ENCODE measurements at places on chromosomes 6 and 20. TPM values are rescaled to one million over a fixed set of nuclear protein-coding genes. Genes with fewer than 3 reads are reported as not detected.
A peak's percentile ranks its signal among the peaks of the same experiment; 100 is the strongest.

PRPH2 gene
- total RNA-seq: 6.6 TPM

DNA sequence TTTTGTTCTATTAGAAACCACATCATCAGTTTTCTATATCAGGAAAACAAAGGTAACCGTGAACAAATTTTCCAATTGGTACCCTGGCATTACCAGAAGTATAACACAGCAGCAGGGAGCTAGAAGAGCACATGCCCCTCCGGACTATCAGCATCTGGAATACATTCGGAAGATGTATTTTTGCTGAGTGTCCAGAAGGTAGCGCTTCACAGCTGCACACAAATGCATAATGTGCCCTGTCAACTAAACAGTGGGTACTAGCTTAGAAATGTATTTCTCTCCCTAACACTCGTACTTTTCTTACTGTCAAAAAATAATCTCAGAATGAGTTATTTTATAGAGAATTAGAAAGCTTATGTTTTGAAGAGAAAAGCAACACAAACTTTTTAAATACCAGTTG, 77.6 kb downstream of the HUS1B start:
- no peak for DNase-seq
- H3K27ac ChIP-seq: no peak overlapping the region
- H3K4me1 ChIP-seq: no peaks in the 10 kb centered on the region
- no peaks in the 10 kb centered on the region for H3K36me3 ChIP-seq

GRCh38 chr6:136520517-136520916, 29.7 kb downstream of the MAP7 start:
- H3K36me3 ChIP-seq: no peaks in the 10 kb centered on the region
- no peak for DNase-seq
- no peak overlapping the region for H3K4me3 ChIP-seq
- no peaks in the 10 kb centered on the region for H3K27me3 ChIP-seq
- H3K4me1 ChIP-seq: no peaks in the 10 kb centered on the region

GRCh38 chr6:20661721-20662120, 127.5 kb downstream of the CDKAL1 start:
- no peak overlapping the region for H3K4me3 ChIP-seq
- DNase-seq: no peak
- no peak overlapping the region for H3K27ac ChIP-seq
- no peaks in the 10 kb centered on the region for H3K36me3 ChIP-seq

TGM3 gene
- 2.6 TPM for total RNA-seq

- no peaks in the 10 kb centered on the region for H3K4me1 ChIP-seq
- no peaks in the 10 kb centered on the region for H3K36me3 ChIP-seq
- H3K27ac ChIP-seq: no peak overlapping the region
- H3K27me3 ChIP-seq: no peaks in the 10 kb centered on the region
- no peak for DNase-seq
These were observed 129.3 kb upstream of the SYNCRIP start for GRCh38 chr6:85771925-85772430.

GRCh38 chr6:161141173-161141572, 132.7 kb downstream of the AGPAT4 start:
- H3K36me3 ChIP-seq: no peaks in the 10 kb centered on the region
- H3K27ac ChIP-seq: no peak overlapping the region
- H3K4me1 ChIP-seq: no peaks in the 10 kb centered on the region

DNA sequence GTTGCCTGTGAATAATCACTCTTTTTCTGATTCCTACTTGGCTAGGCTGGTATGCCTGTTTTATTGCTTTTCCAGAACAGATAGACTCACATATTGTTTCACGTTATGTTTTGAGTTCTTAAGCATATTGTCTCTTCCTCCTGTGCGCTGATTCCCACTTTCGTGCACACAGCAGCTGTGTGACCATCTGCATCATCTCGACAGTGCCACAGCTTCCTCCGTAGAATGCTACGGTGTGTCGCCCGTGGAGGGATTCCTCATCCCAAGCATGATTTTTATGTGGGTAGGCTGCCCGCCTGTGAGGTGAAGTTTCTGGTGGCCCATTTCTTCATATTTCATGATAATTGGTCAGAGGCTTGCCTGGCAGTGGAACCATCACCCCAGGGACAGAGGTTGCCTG, 31.8 kb downstream of the PLCB4 start:
- H3K36me3 ChIP-seq: no peaks in the 10 kb centered on the region
- no peak overlapping the region for H3K4me3 ChIP-seq
- H3K27ac ChIP-seq: no peak overlapping the region
- DNase-seq: no peak
- H3K27me3 ChIP-seq: no peaks in the 10 kb centered on the region

DNA sequence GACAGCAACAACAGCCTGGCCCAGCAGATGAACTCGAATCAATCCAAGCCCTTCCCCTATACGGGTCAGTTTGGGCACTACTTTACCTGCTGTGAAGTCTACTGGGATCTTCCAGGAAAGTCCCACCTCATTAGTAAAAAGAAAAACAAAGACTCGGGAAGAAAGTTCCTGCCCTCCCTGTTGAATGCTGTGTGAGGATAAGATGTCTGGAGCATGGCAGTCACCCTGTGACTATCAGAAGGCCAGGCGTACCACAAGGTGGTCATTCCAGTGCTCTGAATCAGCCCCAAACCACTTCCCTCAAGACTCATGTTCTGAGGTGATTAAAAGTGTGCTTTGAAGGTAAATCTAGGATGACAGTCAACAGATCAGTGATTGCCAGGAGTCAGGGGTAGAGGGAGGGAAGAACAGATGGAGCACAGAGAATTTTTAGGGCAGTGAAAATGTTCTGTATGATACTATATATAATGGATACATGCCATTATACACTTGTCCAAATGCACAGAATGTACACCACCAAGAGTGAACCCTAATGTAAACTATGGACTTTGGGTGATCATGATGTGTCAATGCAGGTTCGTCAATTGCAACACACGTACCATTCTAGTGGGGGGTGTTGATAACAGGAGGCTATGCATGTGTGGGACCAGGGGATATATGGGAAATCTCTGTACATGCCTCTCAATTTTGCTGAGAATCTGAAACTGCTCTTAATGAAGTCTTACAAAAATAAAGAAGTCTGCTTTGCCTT, 14.7 kb downstream of the FKBP1A start:
- DNase-seq: no peak
- no peaks in the 10 kb centered on the region for H3K27me3 ChIP-seq
- H3K36me3 ChIP-seq: no peaks in the 10 kb centered on the region
- no peak overlapping the region for H3K27ac ChIP-seq
- peaks cover 16% of the 10 kb centered on the region for H3K4me1 ChIP-seq

GRCh38 chr6:33585403-33586107, 5.5 kb upstream of the BAK1 start:
- no peaks in the 10 kb centered on the region for H3K36me3 ChIP-seq
- no peak overlapping the region for H3K27ac ChIP-seq
- DNase-seq: peak; percentile 93
- no peaks in the 10 kb centered on the region for H3K27me3 ChIP-seq
- H3K4me3 ChIP-seq: no peak overlapping the region
- H3K4me1 ChIP-seq: peaks cover 26% of the 10 kb centered on the region

GRCh38 chr20:62624719-62625453, 17.4 kb upstream of the SLCO4A1 start:
- no peak overlapping the region for H3K4me3 ChIP-seq
- H3K4me1 ChIP-seq: peaks cover 20% of the 10 kb centered on the region
- no peaks in the 10 kb centered on the region for H3K27me3 ChIP-seq
- H3K36me3 ChIP-seq: no peaks in the 10 kb centered on the region
- DNase-seq: peak; percentile 68
- H3K27ac ChIP-seq: peak overlapping the region; percentile 94

LKAAEAR1 gene
- total RNA-seq: 89.9 TPM

UST gene
- 14.9 TPM for total RNA-seq

DNA sequence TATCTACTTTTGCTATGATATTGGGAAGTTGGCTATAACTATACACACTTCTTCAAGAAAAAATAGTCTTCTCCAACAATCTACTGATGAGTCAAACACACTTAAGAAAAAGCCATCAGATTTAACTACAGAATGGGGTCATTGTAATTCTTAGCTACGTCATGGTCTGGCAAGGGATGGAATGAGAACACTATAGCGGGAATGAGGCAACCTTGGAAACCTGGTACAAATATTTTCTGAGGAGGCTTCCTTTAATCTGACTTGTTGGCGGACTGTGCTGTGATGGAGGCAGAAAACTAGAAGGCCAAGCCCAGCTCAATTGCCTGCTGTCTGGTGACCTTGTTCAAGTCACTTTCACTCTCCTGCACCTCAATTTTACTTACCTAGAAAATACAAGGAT, 586.8 kb upstream of the JAG1 start:
- no peaks in the 10 kb centered on the region for H3K36me3 ChIP-seq
- H3K4me1 ChIP-seq: no peaks in the 10 kb centered on the region
- H3K27ac ChIP-seq: no peak overlapping the region
- no peaks in the 10 kb centered on the region for H3K27me3 ChIP-seq

GRCh38 chr6:46411456-46412197, 79.6 kb downstream of the RCAN2 start:
- no peak overlapping the region for H3K27ac ChIP-seq
- no peaks in the 10 kb centered on the region for H3K36me3 ChIP-seq
- DNase-seq: no peak
- peaks cover 8% of the 10 kb centered on the region for H3K4me1 ChIP-seq

IL17F gene
- not detected for total RNA-seq

TBXT gene
- 1.2 TPM for total RNA-seq

DNA sequence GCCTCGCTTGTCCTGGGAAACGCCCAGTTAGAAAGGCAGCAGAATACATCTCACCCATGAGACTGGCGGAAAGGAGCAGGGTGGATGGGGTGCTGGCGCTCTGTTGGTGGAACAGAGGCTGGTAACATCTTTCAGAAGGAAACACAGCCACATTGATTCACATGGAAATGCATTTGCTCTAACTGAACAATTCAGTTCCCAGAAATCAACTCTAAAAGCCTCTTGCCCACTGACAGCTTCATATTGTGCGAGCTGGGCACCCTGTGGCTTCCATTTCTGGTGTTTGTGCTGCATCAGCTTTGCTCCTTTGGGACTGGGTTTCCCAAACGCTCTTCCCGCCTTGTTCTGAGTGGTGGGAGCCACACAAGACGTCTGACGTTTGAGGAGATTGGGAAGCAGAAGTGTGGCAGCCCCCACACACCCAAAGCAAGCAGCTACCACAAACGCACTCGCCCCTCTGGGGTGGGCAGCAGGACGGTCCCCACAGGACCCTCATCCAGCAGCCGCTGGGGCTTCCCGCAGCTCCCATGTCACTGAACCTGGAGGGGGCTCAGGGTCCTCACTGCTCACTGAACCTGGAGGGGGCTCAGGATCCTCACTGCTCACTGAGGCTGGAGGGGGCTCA, 229.5 kb downstream of the ERMARD start:
- H3K27me3 ChIP-seq: no peaks in the 10 kb centered on the region
- H3K27ac ChIP-seq: no peak overlapping the region
- no peak for DNase-seq
- no peaks in the 10 kb centered on the region for H3K36me3 ChIP-seq

BPIFA1 gene
- total RNA-seq: not detected

HLA-DMB gene
- 4.9 TPM for total RNA-seq

DNA sequence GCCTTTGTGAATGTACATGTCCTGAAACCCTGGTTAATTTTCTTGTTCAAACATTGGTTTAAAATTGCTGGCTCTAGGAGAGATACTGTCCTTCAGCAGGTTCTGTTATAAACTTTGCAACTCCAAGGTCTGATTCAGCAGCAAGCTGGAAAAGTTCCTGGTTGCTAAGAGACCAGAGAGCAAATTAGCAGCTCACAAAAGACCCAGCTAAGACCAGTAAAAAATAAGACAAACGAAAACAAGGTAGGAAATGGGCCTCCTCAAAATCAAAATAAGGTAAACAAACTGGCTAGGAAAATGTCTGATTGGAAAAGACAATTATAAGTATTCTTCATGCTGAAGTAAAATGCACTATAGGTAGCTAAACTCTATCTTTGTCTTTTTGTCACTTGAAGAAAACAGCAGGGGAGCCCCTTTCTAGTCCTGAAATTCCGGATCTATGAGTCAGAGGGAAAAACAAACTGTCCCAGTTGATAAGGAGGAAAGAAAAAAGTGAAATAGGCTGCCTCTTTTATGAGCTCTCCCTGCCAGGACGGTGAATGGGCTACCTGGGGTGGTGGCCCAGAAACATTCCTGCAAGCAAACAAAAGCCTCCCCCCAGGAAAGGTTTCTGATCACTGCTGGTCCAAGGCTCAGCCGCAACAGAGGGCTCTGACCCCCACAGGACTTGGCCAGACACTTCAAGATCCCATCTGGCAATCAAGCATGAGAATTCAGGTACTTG, 41.6 kb downstream of the UNC5CL start:
- peak overlapping the region; percentile 29 for H3K27ac ChIP-seq
- no peaks in the 10 kb centered on the region for H3K36me3 ChIP-seq
- H3K27me3 ChIP-seq: no peaks in the 10 kb centered on the region
- H3K4me1 ChIP-seq: peaks cover 13% of the 10 kb centered on the region

- H3K27me3 ChIP-seq: no peaks in the 10 kb centered on the region
- no peak overlapping the region for H3K4me3 ChIP-seq
- H3K4me1 ChIP-seq: no peaks in the 10 kb centered on the region
- H3K36me3 ChIP-seq: no peaks in the 10 kb centered on the region
- no peak overlapping the region for H3K27ac ChIP-seq
These were observed 26.9 kb downstream of the PCNA start for GRCh38 chr20:5092765-5093339.

DNA sequence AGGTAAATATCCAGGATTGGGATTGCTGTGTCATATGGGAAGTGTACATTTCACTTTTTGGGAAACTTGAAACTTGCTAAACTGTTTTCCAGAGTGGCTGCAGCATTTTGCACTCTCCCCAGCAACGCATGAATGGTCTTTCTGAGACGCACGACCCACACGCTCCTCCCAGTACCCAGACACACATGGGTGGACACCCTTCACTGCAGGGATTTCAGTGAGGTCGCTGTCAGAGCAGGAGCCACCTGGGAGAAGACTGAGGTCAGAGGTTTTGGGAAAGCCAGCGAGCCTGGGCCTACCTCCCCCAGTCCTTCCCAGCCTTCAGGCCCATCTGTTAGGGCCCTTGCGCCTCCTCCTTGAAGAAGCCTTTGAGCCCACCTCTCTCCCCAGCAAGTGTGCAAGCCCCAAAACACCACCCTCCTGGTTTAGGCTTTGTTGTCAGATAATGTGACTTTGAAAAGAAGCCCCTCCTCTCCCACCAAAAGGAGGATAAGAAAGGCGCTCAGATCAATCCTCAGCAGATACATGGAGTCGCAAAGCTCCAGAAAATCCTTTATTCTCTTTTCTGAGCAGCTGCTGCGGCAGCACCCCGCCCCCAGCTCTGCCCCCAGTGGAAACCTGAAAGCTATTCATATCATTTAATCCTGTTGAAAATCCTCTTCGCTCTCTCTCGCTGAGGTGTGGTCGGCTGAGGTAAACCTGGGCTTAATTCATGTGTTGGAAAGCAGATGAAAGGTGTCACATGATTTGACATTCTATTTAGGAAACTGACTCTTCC, 12.7 kb upstream of the JAG1 start:
- no peak overlapping the region for H3K4me3 ChIP-seq
- no peak for DNase-seq
- H3K4me1 ChIP-seq: no peaks in the 10 kb centered on the region
- H3K36me3 ChIP-seq: no peaks in the 10 kb centered on the region

GRCh38 chr6:167580619-167580911, 246.1 kb upstream of the AFDN start:
- H3K4me1 ChIP-seq: peaks cover 13% of the 10 kb centered on the region
- H3K27me3 ChIP-seq: no peaks in the 10 kb centered on the region
- no peaks in the 10 kb centered on the region for H3K36me3 ChIP-seq
- no peak for DNase-seq
- H3K27ac ChIP-seq: no peak overlapping the region

DNAJC5 gene
- total RNA-seq: 64.8 TPM

- no peak overlapping the region for H3K27ac ChIP-seq
- no peaks in the 10 kb centered on the region for H3K4me1 ChIP-seq
- H3K36me3 ChIP-seq: no peaks in the 10 kb centered on the region
- no peaks in the 10 kb centered on the region for H3K27me3 ChIP-seq
- no peak for DNase-seq
- H3K4me3 ChIP-seq: no peak overlapping the region
These were observed 232.8 kb downstream of the GJA1 start for GRCh38 chr6:121668259-121668658.

NRN1 gene
- 1.3 TPM for total RNA-seq
